Bladder microvascular endothelial cell (primary cell): ENCODE measurements at places on chromosomes 3 and 15. TPM values are rescaled to one million over a fixed set of nuclear protein-coding genes. Genes with fewer than 3 reads are reported as not detected.

Gene MESP1
- 0.16 and 0.31 TPM in 2 replicates for total RNA-seq

Gene RTP4
- 1.6 and 2.8 TPM in 2 replicates for total RNA-seq

Gene PCNP
- 59.9 and 79.7 TPM in 2 replicates for total RNA-seq

Gene SI
- total RNA-seq, result not detected in 2 replicates
